CD4-positive, CD25-positive, alpha-beta regulatory T cell (primary cell): ENCODE measurements at places on chromosomes 2 and 18. TPM values are rescaled to one million over a fixed set of nuclear protein-coding genes. Genes with fewer than 3 reads are reported as not detected.

FBLN7 gene
- 19.3 TPM for total RNA-seq

GBX2 gene
- total RNA-seq, result not detected

CDKL4 gene
- total RNA-seq, result 0.74 TPM

CFAP221 gene
- not detected for total RNA-seq

FLACC1 gene
- total RNA-seq, result 7.0 TPM

STK39 gene
- total RNA-seq, result 27.2 TPM

RESP18 gene
- total RNA-seq, result not detected

KCNF1 gene
- total RNA-seq, result not detected

VIL1 gene
- total RNA-seq, result 2.1 TPM

CNDP1 gene
- total RNA-seq, result 0.15 TPM

POTEC gene
- total RNA-seq, result not detected

FBXO15 gene
- total RNA-seq, result not detected

GPR35 gene
- total RNA-seq, result 11.0 TPM

SLC11A1 gene
- total RNA-seq, result 0.54 TPM

TBC1D8 gene
- total RNA-seq, result 1.0 TPM

RAB6C gene
- total RNA-seq, result not detected

VRK2 gene
- total RNA-seq, result 24.0 TPM

HOXD12 gene
- not detected for total RNA-seq

AGXT gene
- not detected for total RNA-seq

SCYGR4 gene
- not detected for total RNA-seq

SGPP2 gene
- 8.3 TPM for total RNA-seq

GLI2 gene
- not detected for total RNA-seq

DNAJC5G gene
- not detected for total RNA-seq

TSN gene
- total RNA-seq, result 61.9 TPM

NEU2 gene
- not detected for total RNA-seq

KCNIP3 gene
- not detected for total RNA-seq

HNMT gene
- total RNA-seq, result not detected

GNAL gene
- 0.76 TPM for total RNA-seq

LAMA3 gene
- not detected for total RNA-seq

GULP1 gene
- not detected for total RNA-seq

GALR1 gene
- total RNA-seq, result not detected

SERPINB4 gene
- total RNA-seq, result not detected

FAM161A gene
- total RNA-seq, result 2.2 TPM

NPHP1 gene
- total RNA-seq, result not detected

FZD7 gene
- 0.42 TPM for total RNA-seq

SIX3 gene
- not detected for total RNA-seq

APCDD1 gene
- not detected for total RNA-seq

GATA6 gene
- total RNA-seq, result 0.10 TPM

RRM2 gene
- 7.9 TPM for total RNA-seq

RNF152 gene
- total RNA-seq, result 0.39 TPM

SRSF7 gene
- total RNA-seq, result 584 TPM

UGT1A6 gene
- not detected for total RNA-seq

DPP10 gene
- total RNA-seq, result not detected

LRP2 gene
- not detected for total RNA-seq

SPP2 gene
- not detected for total RNA-seq

UGT1A8 gene
- not detected for total RNA-seq

CHN1 gene
- 10.7 TPM for total RNA-seq
